ENCODE measurements at places on chromosomes 1 and 21.

DNA sequence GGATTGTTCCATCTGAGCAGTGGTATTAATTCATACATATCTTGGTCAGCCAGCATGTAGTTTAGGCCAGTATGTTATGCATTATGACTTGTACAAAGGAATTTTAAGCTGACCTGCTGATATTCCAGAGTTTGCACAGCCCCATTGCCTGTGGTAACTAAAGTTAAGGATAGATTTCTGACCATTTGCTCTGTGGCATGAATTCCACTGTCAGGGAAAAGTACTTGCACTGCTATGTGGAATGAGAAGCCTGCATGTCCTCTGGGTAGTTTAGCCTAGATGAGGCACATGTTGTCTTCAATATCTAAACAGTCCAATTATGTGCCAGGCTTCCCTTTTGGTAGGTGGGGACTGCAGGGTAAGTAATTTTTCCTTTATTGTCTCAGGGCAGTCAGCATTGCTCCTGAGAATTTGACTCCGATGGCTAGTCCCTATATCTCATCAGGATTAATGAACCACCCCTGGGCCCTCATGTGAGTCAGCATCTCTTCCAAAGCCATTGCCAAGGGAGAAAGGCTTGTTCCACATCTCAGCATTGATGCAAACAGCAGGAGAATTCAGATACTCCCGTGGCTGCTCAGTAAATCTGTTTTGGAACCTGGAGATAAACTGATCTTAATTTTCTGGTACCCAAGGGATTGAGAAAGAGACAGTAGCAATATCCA is 30.2 kb downstream of the NEK7 start:
- no peak for DNase-seq

- DNase-seq, result no peak
These were observed 208.7 kb downstream of the LMX1A start for GRCh38 chr1:165147799-165148198.

- no peak for DNase-seq
These were observed 13.6 kb upstream of the GPX7 start for GRCh38 chr1:52588535-52588934.

- no peak for DNase-seq
These were observed 61.6 kb upstream of the TENT5B start for GRCh38 chr1:27074175-27074780.

DNA sequence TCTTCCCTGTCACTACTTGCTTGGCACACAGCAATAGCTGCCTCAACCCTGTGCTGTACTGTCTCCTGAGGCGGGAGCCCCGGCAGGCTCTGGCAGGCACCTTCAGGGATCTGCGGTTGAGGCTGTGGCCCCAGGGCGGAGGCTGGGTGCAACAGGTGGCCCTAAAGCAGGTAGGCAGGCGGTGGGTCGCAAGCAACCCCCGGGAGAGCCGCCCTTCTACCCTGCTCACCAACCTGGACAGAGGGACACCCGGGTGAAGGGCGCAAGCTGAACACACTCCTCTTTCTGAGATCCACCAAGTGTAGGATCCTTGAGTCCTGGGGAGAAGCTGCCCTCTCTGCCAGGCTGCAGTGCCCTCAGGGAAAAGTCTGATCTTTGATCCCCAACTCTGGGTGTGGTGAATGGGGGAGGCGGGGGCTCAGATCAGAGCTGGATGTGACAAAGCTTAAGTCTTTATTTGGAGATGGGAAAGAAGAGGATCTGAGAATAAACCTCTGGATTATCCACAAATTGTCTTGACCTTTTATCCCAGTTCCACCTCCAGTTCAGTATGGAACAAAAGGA is 1.2 kb downstream of the RXFP4 start:
- DNase-seq, result no peak

- DNase-seq, result peak; percentile 68
These were observed 39.5 kb upstream of the CR2 start for GRCh38 chr1:207414606-207415108.

DNA sequence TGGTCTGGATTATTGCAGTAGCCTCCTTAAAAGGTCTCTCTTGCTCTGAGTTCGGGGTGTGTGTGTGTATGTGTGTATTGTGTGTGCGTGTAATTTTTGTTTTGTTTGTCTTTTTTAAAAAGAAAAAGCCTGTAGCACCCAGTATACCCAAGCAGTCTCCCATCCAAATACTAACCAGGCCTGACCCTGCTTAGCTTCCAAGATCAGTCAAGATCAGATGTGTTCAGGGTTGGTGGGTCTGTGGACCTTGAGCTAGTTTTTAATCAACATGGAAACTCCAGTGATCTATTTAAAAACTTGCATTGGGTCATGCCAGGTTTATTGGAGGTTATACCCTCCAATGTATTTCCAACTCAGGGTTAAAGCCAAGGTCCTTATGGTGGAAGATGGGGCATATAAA is 40.3 kb downstream of the FNBP1L start:
- no peak for DNase-seq

GRCh38 chr21:41689289-41689583 is 77.6 kb downstream of the RIPK4 start:
- DNase-seq, result no peak

DNA sequence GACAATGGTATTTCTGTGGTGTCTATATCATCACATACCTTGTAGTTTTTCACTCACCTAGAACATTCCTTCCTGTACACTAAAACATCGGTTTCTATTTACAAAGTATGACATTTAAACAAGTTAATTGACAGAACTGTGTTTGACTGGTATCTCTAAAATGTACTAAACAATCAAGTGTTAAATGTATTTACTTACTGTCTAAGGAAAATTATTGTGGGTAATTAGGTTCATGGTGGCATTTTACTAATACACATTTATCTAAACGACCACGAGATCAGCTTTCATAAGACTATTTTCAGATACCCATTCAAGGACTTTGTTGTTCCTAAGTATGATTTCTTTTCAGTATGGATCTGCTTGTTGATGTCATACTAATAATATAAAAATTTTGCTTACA is 115.2 kb downstream of the ADGRL2 start:
- DNase-seq, result no peak

DNA sequence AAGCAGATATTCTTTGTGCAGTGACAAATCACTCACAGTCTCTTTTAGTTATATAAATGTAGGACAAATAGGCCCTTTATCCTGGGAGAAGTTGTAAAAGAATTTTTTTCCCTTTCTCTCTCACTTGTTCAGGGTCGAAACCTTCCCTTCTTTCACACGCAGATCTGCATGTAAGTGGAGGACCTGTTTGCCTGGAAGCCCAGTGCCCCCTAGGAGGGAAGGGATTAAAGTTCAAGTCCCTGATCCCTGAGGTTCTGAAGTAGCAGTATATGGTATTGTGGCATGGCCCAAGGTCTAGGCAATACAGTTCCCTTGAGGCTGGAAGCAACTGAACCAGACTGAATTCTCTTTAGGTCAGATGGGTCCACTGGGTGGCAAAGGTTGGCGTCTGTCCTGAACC is 48.6 kb upstream of the PTGFRN start:
- DNase-seq, result no peak

All from activated CD4-positive, alpha-beta T cell treated with anti-CD3 and anti-CD28 coated beads, Interleukin-2, Interleukin-6, amounts not matched to agents 100 ng/mL and 50 ng/mL, durations not matched to agents 16 hours and 8 hours (primary cell).